HFFc6 (cell line): ENCODE measurements at places on chromosomes 3 and 15. TPM values are rescaled to one million over a fixed set of nuclear protein-coding genes. Genes with fewer than 3 reads are reported as not detected.

UBE2E2 gene
- total RNA-seq: 41.5 to 53.0 TPM (median 43.9 TPM) in 3 replicates

ZNF662 gene
- total RNA-seq: 1.2 TPM in 1 of 3 replicates, not detected in the others

EHHADH gene
- 4.4 to 6.1 TPM (median 5.0 TPM) in 3 replicates for total RNA-seq

LDHAL6B gene
- total RNA-seq: not detected in 3 replicates

CASR gene
- total RNA-seq: not detected in 3 replicates

FBXL2 gene
- total RNA-seq: 9.5 to 12.2 TPM (median 10.3 TPM) in 3 replicates

USP50 gene
- total RNA-seq: not detected in 3 replicates

WNT5A gene
- total RNA-seq: 251 to 358 TPM (median 308 TPM) in 3 replicates

FGD5 gene
- not detected in 3 replicates for total RNA-seq

EIF4A2 gene
- total RNA-seq: 250 to 377 TPM (median 355 TPM) in 3 replicates
